ENCODE measurements at places on chromosomes 7 and 10.

GRCh38 chr7:66100408-66101050 is 14.1 kb upstream of the CRCP start:
- peak; percentile 36 for DNase-seq

DNA sequence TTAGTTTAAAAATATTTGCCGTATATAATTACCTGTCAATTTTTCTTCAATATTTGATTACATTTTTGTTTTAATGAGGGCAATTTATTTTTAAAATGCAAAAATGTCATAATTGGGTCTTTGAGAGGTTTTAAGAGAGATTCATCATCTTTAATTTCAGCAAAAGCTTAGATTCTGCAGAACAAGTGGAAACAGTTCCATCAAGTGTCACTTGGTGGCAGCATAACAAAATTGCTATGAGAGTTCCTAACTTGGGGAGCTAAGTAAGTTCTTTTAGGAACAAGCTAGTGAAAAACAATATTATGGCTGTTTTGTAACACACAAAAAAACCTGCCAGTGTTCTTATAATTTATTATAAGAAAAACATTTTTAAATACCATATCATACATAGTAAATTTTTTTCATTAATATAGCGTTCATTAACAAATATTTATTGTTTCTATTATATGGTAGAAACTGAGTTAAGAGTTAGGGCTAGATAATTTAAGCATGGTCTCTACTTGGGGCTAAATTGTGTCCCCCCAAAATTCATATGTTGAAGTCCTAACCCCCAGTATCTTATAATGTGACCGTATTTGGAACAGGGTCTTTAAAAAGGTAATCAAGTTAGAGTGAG is 155.2 kb downstream of the MAGI2 start:
- peak; percentile 49 for DNase-seq

GRCh38 chr10:50312464-50313437 is 61.4 kb upstream of the ASAH2 start:
- no peak for DNase-seq

DNA sequence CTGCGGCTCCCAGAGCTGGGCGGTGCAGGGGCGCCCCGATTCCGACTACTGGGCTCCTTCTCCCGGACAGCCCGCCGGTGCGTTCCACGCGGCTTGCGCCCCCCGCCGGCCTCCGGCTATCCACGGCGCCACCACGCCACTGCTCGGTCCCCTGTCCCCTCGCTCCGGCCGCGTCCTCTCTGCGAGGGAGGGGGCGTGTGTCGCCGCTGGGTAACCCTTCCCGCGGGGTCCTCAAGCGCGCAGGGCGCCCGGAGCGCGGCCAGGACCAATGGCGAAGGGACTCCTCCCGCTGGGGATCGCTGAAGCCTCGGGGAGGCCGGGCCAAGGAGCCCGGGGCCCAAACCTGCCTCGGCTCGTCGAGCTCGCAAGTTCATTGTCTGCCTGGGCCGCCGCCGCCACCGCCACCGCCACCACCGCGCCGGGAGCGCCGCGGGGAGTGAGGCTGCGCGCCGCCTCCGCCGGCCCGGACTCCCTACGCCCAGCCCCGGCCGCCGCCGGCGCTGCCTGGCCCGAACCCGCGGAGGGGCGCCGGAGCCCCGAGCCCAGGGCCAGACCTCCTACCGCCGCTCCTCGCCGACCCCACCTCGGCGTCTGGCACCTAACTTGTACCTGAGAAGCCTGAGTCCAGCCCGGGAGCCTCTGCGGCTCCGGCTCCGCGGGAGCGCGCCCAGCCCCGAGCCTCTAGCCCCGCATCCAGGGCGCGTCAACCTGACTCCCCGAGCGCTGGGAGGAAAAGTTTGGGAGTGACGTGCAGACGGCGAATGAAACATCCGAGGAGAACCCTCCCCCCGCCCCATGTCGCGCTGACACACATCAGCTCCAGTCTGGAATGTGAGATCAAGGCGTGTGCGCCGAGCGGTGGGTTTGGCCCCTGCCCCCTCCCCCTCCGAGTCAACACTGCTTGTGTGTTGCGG is at the start of gene CHST15:
TSS of gene CHST15 (minus strand) at position 739 of the 914 bp plus-strand sequence. CDS start 47,386 bp downstream, outside the sequence.
- no peak for DNase-seq

GRCh38 chr10:108788891-108789290 is 1134.4 kb downstream of the XPNPEP1 start:
- DNase-seq: no peak

GRCh38 chr10:67015225-67015624 is 89.4 kb downstream of the LRRTM3 start:
- no peak for DNase-seq

- DNase-seq: no peak
Measured at GRCh38 chr10:43055991-43056567, 20.8 kb upstream of the RET start.

GRCh38 chr10:1526436-1527055 is 210.8 kb downstream of the ADARB2 start:
- no peak for DNase-seq

DNA sequence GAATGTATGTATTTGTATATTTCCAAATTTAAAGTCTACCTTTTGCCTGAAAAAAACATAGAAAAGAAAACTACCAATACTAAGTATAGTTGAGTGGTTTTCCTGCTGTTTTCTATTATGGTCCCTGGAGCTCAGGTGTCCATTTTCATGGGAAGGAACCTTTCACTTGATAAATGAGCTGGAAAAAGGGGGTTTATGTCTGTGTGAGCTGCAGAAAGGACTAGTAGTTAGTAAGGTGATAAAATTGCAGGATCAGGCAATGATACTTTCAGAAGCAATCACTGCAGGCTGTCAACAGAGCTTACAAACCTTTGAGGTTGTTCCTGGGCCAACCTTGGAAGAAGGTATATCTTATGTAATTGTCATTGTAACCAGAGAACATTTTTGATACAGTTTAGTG is 48.0 kb downstream of the ST7 start:
- DNase-seq: no peak

- peak; percentile 53 for DNase-seq
Measured at GRCh38 chr7:77917500-77918262, 119.1 kb downstream of the PHTF2 start.

- DNase-seq: no peak
Measured at GRCh38 chr10:102101152-102101551, 19.0 kb downstream of the LDB1 start.

DNA sequence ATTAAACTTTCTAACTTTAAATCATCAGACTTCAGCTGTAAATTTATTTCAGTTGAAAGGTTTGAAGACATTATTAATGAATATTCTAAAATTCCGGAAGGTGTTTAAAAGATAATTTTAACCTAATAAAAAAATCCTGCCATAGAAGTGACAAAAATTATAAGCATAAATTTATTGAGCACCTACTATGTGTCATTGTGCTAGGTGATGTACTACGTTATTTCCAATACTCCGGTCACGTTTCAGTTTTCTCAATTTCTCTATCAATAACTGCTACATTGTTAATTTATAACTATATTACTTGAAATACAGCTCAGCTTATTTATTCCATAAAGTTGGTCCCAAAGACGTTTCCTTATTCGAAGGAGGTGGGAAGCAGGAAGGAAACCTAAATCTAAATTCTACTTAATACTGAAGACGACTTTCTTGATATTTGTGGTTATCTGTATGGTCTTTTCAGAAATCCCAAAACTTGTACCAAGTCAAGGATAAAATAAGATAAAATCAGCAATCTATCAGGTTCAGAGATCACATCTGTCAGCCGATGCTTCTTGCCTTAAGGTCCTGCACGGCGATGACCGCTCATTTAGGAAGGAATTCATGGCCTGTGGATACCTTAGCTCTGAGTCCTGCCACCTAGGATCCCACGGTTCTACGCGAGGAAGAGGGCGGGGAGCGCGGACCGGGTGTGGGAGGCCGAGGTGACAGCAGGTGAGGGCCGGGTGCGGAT is 1.2 kb upstream of the ZEB1 start:
- no peak for DNase-seq

DNA sequence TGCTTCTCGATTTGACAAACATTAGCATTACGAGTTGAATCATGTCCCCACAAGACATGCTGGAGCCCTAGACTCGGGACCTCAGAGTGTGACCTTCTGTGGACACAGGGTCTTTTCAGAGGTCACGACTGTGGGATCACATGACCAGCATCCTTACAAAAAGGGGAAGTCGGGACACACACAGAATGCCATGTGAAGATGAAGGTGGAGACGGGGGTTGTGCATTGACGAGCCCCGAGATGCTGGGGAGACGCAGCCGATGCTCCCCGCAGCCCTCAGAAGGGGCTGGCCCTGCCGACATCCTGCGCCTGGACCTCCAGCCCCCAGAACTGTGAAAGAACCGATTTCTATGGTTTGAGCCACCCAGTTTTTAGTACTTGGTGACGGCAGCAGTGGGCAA is 7.5 kb downstream of the ZFAND2A start:
- DNase-seq: no peak

DNA sequence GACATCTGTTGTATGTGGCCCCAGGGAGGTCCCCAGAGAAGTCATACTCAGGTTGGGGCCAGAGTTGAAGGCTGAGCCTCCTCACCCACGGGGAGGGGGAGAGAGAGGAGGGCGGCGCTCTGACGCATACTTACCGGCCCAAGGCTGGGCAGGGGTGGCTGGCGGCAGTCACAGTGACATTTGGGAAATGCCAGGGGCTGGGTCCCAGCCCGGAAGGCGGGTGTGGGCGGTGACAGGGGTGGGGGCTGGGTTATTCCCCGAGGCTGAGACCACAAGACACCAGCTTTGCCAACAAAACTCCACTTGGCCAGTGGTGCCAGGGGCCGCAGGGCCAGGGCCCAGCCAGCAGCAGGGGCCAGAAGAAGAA is 41.1 kb downstream of the RASGEF1A start:
- no peak for DNase-seq

GRCh38 chr10:103463499-103463898 is 4.8 kb upstream of the CALHM1 start:
- DNase-seq: no peak

DNA sequence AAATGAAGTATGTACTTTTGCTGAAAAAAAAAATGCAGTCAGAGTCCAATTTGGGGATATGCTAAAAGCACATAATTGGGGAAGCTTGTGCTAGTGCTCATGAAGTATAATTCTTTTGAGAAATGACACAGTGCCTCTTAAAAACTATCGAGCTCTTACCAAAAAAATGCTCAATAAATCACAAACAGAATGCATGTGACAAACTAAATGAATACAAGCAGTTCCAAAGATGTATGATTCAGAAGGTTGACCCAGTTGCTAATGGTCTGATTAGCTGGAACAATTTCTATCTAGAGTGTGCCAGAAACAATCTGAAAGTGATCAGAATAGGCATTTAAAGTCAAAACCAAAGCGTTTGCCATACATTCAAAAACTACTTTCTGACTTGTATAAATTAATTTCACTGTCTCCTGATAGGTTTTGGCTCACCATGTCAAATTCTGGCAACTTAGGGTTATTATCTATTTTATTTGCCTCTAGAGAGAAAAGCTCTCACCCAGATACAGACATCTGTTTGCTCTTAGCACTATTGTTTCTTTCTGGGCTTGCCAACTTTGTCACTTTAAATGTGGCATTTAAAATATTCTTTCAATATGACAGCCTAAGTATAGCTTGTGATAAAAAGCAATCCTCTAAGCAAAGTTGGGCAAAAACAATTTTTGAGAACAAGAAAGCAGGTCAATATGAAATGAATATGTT is 114.7 kb upstream of the AHR start:
- DNase-seq: no peak

GRCh38 chr10:89518876-89519842 is 16.2 kb downstream of the SLC16A12 start:
- no peak for DNase-seq

- no peak for DNase-seq
Measured at GRCh38 chr7:66960192-66960591, 35.2 kb downstream of the SBDS start.

- no peak for DNase-seq
Measured at GRCh38 chr7:72674394-72674793, 153.6 kb downstream of the TYW1B start.

- DNase-seq: no peak
Measured at GRCh38 chr10:20380401-20380800, 516.7 kb downstream of the NEBL start.

- no peak for DNase-seq
Measured at GRCh38 chr10:133312016-133312768, 3.5 kb downstream of the ZNF511 start.

DNA sequence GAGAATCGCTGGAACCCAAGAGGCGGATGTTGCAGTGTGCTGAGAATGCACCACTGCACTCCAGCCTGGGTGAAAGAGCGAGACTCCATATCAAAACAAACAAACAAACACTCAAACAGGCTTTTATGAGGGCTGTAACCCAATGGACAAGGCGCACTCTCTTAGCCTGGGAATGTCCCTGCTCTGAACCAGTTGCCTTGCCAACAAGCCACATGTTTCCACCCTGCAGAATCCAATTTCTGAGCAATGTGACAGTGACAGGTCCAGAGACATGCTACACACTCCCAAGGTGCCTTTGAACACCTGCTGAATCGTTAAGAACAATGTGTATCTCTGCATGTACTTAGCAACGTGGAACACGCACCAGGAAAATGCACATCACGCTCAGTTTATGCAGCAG is 186.8 kb upstream of the AUTS2 start:
- DNase-seq: no peak

DNA sequence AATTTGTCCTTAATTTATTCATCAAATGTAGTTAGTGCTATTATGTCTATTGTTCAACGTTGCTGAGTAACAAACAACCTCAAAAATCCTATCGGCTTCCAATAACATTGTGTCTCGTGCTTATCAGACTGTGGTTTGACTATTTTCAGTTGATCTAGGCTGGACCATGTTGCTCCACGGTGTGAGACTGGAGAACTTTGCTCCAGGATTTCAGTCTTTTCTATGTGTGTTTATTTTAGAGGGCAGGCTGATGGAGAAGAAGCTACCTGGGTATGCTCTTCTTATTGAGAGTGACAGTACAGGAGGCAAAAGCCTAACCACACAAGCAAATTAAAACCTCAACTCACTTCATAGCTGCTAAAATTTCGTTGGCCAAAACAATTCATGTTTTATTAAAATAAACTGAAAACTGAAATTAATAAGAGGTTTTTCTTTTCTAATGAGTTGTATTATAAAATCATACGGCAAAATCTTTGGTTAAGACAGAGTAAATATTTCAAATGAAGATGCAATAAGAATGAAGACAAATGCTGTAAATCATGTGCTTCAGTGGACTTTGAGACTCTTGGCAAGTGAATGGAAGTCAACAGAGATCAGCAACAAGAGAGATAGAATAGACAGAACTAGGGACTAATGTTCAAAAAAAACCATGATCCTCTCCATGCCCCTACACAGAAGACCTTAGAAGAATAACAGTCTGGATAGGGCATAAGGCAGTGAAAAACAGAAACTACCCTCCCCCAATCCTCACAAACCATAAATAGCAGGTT is 418.0 kb upstream of the ETV1 start:
- DNase-seq: no peak

DNA sequence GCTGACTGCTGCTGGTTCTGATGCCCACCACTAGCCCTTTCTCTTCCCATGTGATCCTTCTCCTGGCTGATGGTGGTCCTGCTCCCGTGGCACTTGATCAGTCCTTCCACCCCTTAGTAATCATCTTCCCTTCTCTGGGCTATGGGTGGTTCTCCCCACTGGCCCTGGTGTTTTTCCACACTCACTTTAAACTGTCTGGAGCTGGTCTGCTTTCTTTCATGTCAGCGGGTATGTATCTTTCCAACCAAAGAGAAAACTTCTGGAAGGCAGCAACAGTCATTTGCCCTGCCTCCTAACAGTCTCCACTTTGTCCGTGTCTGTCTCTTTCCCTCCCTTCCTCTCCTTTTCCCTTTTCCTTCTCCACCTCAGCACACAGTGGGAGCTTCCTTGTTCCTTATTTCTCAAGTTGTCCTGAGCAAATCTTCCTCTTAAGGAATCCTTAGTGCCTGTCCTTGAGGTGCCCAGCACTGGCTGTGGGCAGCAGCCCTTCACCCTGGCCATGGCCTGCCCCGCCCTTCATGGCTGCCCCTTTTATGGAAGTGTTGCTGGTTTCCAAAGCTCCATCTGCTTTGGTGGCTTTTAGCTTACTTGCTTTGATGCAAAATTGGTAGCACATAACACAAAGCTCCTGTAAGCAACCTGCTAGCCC is 189.0 kb downstream of the TCF7L2 start:
- DNase-seq: no peak

All from NCI-H774 (cell line).